ENCODE measurements at places on chromosomes 3 and 15. TPM values are rescaled to one million over a fixed set of nuclear protein-coding genes. Genes with fewer than 3 reads are reported as not detected.

GRCh38 chr3:194854659-194855390 lies 169.1 kb downstream of the FAM43A start:
- DNase-seq = no peak

- DNase-seq = no peak
These were observed at the start of gene CRABP1 for GRCh38 chr15:78340231-78341056. Gene CRABP1, plus strand, starts transcription at chr15:78340353. Its CDS starts 76 bp downstream, at chr15:78340429.

DNA sequence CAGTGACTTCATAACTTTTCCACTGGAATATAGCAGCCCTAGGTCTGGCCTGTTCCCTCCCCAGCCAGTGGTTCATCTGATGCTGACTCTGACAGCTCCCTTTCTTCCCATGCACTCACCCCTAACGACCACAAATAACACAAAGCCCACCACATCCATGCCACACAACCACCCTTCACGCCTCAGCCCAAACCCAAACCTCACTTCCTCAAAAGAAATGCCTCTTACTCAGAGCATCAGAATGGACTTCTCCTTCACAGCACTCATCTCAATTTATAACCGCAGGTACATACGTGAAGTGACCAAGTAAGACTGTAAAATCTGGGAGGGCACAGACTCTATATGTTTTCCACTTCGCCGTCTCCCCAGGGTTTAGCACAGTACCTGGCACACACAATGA lies 1.1 kb downstream of the RBSN start:
- no peak for DNase-seq

DNA sequence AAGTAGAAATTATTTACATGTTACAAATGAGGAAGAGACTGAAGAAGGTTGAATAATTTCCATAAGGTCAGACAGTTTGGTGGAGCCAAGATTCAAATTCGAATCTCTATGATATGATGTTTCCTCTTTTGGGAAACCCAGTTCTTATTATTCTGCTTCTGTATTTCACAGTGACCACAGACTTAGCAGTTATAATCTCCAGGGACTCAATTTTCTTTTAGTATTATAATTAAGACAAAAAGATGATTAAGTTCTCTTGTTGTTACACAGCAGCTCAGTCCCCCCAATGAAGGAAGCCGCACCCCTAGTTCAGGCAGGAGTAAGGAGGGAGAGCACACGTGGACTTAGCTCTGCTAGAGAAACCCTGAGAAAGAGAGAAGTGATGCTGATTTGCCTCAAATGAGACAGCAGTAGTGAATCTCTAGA lies 130.6 kb downstream of the CCNL1 start:
- DNase-seq = no peak

ACOX2 gene
- polyA plus RNA-seq = 7.5 TPM

PPP1R14D gene
- 0.63 TPM for polyA plus RNA-seq

VILL gene
- polyA plus RNA-seq = 24.1 TPM

DUOXA1 gene
- 26.4 TPM for polyA plus RNA-seq

ISLR2 gene
- 0.30 TPM for polyA plus RNA-seq
